ENCODE measurements at places on chromosomes 5 and 9.

GRCh38 chr5:33329891-33330290 is 110.9 kb upstream of the TARS1 start:
- DNase-seq, result no peak

DNA sequence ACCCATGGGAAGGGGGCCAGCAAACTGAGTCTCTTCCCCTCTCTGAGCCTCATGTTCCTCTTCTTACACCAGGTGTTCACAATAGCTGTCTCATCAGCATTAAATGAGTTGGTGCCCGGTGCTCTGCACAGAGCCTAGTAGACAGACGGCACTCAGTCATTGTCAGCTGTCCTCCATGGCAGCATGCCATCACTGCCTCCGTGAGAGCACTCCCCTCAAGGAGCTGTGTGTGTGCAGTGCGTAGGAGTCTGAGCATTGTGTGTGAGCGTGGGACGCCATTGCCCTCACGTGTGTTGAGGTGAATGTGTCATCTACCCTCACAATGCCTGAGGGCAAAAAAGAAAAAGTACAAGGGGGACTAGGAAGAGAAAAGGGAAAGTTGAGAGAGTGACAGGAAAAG is 536.5 kb downstream of the CDK5RAP2 start:
- DNase-seq, result no peak

- DNase-seq, result no peak
Measured at GRCh38 chr5:147887930-147888329, 9.4 kb downstream of the SCGB3A2 start.

- no peak for DNase-seq
Measured at GRCh38 chr9:125549039-125549438, 158.0 kb downstream of the MAPKAP1 start.

DNA sequence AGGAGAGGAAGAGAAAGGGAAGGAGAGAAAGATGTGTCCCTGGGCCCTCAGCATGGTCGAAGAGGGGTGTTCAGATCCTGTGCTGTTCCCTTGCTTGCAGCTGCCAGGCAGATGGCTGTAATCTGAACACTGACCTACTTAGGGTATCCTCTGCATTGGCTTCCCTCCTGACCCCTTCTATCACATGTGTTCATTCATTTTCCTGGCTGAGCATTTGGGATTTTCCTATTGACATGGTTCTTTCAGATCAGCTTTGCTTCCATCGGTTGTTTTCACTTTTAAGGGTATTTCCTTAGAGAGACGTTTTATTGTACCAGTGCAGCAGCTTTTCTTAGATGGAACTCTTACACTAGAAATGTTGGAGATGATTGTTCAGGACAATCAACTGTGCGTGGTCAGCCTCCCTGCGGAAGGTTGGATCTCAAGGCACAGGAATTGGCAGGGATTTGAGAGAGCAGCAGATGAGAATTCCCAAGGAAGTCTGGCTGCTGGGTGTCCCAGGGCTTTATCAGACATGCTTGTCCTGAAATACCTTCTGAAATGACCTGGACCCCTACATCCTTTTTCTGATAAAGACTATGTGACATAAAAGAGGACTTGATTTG is 26.0 kb downstream of the ACTBL2 start:
- no peak for DNase-seq

- no peak for DNase-seq
Measured at GRCh38 chr9:33227008-33227398, 13.0 kb upstream of the SPINK4 start.

- no peak for DNase-seq
Measured at GRCh38 chr5:146041180-146041789, 64.1 kb downstream of the PLAC8L1 start.

- DNase-seq, result no peak
Measured at GRCh38 chr5:171897231-171897630, 109.2 kb downstream of the FBXW11 start.

GRCh38 chr9:87420884-87421283 is 76.8 kb upstream of the DAPK1 start:
- no peak for DNase-seq

DNA sequence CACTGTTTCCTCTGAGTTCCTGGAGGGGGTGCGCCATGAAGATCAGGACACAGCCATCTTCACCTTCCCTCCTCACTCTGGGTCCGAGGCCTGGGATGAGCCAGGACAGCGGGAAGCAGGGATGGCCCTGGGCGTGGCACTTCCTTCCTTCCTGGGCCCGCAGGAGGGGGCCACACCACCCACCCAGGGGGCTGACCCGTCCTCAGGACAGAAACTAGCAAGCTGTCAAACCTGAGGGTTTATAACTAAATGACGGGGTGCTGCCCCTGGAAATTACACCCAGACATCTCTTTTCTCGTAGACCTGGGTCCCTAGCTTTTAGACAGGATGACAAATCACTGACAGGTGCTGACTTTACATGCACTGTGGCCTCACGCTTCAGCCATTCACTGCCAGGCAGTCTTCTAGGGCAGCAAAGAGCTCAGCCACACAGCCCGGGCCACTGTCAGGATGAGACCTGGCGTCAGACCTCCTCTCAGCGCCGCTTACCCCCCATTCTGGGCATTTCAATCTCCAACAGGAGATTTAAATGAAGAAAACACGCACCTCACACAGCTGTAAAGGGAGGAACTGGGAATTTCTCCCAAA is 8.1 kb downstream of the FCN2 start:
- DNase-seq, result no peak

GRCh38 chr5:57779383-57780223 is 297.0 kb upstream of the ACTBL2 start:
- no peak for DNase-seq

DNA sequence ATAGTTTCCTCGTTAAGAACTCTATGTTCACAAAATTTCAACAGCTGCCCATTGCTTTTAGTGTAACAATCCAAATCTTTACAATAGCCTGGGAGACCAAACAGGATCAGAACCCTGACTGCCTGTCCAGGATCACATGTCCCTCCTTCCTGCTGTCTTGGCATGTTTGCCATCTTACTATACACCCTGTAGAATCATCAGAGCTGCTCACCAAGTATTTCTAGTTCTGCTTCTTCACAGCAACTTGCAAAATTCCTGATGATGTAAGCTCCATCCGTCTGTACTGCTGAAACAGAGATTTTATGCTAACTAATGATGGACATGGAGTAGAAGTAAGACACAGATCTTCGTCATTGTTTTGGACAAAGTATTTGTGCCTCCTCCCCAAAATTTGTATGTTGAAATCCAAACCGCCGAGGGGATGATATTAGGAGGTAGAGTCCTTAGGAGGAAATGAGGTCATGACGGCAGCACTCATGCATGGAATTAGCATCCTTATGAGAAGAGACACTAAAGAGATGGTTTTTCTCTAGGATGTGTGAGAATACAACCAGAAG is 464.9 kb upstream of the BRINP1 start:
- DNase-seq, result no peak

DNA sequence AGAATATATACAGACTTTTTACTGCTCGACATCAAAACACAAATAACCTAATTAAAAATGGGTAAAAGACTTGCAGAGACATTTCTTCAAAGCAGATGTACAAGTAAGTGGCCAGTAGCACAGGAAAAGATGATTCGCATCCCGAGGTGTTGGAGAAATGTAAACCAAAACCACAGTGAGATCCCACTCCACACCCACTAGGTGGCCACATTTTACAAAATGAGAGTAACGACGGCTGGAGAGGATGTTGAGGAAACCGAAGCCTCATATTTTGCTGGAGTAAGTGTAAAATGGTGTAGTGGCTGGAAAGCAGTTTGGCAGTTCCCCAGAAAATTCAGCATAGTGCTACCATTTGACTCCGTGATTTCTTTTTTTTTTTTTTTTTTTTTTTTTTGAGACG is 21.3 kb upstream of the GBGT1 start:
- peak; percentile 41 for DNase-seq

- DNase-seq, result no peak
Measured at GRCh38 chr9:2870340-2870739, 26.4 kb upstream of the PUM3 start.

DNA sequence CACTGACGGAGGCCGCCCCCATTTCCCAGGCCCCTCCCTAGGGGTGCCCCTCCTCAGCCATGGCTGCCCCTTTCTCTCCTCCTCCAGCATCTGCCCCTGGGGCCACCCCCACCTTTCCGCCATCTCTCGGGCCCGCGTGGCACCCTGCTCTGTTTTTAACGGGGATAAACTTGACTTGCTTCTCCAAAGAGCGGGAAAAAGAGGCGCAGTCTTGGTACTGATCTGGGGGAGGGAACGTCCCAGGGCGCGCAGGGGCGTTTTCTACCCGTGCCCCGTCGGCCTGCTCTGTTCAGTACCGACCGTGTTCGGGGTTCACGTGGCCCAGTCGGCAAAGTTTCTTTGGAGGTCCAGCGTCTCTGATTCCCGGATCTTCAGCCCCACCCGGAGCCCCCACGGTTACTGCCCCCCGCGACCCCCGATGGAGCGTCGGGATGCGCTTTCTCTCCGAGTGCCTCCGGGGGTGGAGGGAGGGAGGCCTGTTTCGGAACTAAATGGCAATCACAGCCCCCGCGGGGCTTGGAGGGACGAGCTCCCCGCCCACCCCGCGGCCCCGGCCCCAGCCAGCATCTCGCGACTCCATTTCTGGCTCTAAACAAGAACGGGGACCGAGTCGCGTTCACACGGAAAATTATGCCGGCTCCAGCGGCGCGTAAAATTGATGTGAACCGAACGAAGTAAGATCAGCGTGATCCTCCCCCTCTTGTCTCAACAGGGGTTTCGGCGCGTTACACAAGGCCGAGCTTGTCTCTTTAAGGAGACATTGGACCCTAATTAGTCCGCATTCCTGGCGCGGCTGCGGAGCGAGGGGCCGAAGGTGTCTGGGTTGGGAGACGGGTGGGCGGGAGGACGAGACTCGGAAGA is 1.1 kb upstream of the TLE4 start:
- peak; percentile 16 for DNase-seq

GRCh38 chr5:176466245-176466871 is 18.2 kb downstream of the FAF2 start:
- DNase-seq, result no peak

DNA sequence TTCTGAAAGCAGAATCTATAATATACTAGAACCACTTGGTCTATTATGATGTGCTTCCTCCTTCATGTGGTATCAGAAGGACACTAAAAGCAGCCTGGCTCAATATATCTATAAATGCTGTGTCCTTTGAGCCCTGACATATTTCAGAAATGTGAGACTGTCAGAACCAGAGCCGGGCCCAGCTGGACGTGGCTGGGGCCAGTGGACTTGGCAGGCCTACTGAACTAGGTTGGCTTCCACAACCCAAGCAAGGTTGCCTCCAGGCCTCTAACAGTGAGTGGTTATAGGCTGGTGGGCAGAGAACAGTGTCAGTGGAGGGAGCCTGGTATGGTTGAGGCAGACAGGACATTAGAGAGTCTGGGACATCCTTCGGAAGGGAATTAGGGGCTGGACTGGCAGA is 78.9 kb downstream of the GALNT10 start:
- DNase-seq, result no peak

- DNase-seq, result no peak
Measured at GRCh38 chr9:122900791-122901190, 4.4 kb downstream of the RC3H2 start.

DNA sequence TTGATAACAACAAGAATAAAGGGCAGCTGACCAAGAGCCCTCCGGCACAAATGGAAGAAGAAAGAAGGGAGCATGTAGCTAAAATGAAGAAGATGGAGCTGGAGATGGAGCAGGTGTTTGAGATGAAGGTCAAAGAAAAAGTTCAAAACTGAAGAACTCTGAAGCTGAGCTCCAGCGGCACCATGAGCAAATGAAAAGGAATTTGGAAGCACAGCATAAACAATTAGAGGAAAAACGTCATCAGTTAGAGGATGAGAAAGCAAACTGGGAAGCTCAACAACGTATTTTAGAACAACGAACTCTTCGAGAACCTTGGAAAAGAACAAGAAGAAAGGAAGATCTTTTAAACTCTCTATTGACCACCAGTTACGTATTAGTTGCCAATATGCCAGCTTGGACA is 100.9 kb downstream of the GABBR2 start:
- DNase-seq, result no peak

DNA sequence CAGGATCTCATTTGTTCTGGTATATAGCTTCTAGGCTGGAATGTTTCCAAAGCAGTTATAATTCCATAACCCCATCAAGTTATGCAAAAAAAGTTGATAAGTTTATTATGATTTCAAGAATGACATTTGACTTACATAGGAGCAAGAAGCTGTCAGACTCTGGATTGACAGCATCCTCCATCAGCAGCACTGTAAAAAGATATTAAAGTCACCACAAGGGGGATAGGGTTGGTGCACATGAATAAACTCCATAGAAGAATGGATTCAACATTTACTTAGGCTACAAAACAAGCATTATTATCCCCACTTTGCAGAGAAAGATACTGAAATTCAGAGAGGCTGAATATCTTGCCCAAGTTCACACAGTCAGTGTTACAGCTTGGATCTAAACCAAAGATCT is 208.9 kb upstream of the SLC30A5 start:
- no peak for DNase-seq

DNA sequence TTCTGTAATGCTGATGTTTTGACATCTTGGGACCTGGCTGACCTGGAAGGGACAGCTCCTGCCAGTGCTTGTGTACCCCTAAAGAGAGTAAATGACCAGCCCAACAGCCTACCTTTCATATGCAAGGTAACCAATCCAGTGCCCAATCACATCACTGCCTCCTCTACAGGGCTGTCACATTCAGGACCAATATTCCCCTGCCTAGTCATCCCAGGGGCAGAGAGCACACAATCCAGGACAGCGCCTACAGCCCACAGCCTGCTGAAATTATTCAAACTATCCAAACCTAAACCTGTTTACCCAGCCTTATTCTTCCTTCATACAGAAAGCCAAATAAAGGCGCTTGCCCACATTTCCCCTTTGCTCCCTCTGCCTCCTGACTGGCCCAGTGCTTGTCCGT is 284.1 kb downstream of the CTNND2 start:
- DNase-seq, result no peak

GRCh38 chr5:96074870-96075269 is 113.2 kb upstream of the ELL2 start:
- no peak for DNase-seq

DNA sequence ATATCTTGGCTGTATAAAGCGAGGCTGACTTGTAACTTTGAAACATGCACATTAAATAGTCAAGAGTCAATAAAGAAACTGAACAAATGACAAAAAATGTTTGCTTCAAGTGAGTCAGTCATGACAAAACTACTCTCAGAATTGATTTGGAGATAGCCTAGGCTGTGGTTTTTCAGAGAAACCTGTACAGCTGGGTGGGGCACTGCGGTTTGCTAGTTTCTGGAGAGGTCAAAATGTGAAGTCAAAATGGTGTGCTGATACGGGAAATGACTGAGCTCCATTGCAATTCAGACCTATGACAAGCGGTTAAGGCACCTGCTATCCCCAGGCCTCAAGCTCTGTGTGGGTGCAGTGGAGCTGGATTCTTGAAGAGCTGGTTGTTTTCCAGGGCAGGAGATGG is 10.3 kb upstream of the CD180 start:
- peak; percentile 87 for DNase-seq

GRCh38 chr5:178116143-178116885 is 3.0 kb downstream of the N4BP3 start:
- no peak for DNase-seq

DNA sequence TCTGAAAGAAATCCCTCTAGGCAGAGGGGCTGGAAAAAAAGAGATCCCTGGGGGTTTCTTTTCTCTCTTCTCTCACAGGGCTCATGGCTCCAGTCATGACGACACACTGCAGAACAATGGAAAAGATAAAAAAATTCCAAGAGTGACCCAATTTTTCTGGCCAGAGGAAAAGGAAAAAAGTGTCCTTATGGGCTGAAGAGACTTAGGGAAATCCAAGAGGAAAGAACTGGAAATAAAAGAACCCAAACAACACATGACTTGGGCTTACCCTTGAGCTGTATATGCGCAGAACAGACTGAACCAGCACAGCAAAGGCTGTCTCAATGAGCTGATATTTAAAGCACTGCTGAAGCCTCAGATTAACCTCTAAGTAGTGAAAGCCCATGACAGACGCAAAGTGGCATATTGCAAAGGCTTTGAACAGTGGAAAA is 102.4 kb downstream of the SMIM23 start:
- DNase-seq, result no peak

GRCh38 chr5:91977579-91977978 is 594.5 kb upstream of the ARRDC3 start:
- no peak for DNase-seq

All from activated CD4-positive, alpha-beta T cell treated with anti-CD3 and anti-CD28 coated beads, Interleukin-2, amount 50 U/mL, for 24 hours (primary cell).